ELR (cell line): ENCODE measurements at places on chromosomes 2 and 18.

DNA sequence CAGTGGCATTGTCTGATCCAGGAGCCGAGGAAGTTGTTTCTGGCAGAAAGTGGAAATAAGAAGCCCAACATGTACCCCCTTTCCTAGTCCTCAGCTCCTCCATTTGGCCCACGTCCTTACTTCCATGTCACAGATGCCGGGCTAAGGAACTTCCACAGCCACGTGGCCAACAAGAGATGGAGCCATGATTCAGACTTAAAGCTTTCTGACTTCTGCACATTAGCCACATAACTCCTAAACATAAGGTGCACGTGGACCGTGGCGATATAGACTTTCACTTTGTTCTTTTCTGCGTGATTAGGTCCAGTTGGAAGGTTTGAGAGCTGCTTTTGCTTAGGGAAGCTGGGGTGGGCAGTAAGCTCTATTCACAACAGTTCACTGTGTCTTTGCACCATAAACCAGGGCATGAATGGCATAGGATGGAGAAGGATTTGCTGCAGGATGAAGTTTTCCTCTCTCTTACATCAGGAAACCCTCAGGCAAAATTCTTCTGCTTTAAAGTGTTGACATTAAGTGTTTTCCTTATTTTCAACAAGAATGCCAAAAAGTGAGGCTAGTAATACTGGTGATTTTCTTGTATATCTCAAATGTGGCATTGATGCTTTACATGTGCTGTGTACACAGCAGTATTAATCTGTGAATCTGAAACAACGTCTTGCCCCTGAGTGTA, 61.2 kb upstream of the RBM44 start:
- DNase-seq, result no peak

GRCh38 chr2:152223977-152224376, 48.4 kb upstream of the STAM2 start:
- no peak for DNase-seq

DNA sequence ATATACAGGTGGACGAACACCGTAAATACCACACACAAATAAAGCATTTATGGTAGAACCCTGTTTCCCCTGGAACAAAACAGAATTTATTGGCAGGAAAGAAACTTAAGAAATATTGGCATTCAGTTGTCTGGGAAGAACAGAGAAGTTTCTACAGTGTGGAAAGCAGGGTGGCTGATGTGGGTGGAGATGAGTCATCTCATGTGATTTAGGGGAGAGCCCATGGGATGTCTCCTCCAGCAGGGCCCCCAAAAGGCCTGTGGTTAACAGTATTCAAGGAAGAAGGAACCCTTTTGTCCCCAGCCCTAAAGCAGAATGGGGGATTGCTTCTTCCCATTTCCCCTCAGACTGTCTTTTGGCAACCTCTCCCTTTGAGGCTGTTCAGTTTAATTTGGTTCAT, 24.2 kb downstream of the SIX3 start:
- peak; percentile 34 for DNase-seq

DNA sequence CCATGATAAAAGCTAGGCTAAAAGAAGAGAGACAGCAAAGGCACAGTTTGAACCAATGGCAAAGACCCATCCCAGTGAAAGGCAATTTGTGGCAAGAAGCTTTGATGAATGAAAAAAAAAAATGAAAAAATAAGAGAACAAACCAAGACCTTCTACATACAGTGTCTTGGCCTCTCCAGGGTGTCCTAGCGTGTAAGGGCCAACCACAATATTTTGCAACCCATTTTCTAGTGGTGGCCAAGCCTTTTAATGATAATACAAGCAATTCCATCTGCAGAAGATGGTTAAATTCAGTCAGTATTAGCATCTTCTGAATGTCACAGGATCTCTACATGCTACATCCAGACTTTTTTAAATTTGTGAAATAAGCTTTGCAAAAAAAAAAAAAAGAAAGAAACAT, 270.4 kb downstream of the LRATD1 start:
- no peak for DNase-seq

DNA sequence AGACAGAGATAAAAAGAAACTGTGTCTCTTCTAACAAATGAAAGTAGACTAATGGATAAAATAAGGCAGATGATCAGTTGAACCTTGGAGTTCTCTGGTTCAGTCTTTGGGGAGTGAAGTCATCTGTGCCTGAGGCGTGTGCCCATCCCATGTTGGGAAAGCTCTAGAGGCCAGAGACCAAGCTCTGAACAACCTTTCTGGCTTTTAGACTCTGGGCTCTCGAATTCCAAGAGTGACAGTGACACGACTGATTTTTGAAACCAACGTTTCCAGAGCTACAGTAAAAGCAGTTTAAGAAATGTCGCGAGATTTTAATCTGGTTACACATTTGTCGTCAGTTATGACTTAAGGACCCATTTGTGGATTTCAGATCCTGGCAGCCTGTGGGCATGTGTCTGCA, 83.7 kb upstream of the APCDD1 start:
- no peak for DNase-seq

- no peak for DNase-seq
These were observed 137.7 kb downstream of the DYSF start for GRCh38 chr2:71591044-71591443.

DNA sequence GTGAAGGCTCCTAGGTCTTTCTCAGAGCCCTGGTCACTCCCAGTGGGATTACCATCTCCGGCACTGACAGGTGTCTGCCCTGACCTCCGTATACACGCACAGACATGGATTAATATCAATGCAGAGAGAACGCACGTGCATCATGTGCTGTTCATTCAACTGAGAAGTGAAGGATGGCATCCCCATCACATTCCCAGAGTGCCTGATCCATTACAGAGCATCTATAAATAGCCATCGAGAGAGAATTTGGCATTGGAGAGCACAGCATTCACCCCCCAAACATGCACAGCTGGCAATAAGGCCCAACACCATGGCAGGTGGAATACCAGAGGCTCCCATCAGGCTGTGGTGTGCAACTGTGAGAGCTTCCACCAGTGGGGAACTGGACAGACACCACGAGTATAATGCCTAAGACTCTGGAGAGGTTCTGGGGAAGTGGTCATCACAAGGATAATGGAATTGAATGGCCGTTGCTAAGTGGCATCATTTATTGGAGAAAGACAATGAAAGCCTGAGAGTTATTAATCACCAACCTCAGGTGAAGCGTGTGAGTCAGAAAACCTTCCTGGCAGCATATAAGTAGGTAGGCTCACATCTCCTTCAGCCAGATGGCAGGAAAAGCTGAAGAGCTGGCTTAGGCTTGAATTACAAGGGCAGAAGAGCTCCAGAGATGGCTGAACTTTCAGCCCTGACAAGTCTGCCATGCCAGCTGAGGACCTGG, 244.5 kb upstream of the ID2 start:
- no peak for DNase-seq

- no peak for DNase-seq
These were observed 33.6 kb downstream of the USP40 start for GRCh38 chr2:233532971-233533370.

DNA sequence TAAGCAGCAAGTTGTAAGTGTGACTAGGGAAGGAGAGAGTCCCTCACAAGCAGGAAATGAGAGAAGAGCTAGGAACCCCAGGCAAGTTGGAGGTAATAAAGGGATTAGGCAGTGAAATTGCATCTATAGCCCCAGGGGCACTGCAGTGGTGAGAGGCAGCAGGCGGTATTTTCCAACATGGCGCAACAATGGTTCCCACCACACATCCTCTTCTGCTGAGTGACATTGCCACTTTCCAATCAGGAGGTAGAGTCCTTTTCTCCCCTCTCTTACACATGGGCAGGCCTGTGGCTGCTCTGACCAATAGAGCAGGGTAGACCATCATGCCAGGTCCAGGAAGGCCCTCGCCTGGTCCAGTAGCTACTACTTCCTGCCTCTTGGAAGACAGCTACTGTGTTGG, 86.6 kb downstream of the DNER start:
- peak; percentile 25 for DNase-seq

DNA sequence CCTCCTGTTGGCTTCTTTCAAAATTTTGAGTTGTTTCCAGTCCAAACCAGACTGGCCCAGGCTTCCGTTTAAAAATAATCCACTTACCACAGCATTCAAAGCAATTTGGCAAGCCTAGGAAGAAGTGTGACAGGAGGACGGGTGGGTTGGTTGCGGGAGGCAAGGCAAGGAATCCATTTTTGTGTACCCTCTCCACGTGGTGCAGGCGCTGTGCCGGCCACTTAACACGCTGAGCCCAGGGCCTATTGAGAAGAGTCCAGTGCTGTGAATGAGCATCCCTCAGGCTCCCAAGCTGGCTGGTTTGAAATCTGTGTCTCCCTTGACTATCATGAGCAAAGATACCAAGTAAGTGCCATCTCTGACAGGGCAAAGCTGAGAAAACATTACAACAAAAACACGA, 160.9 kb downstream of the NCKAP5 start:
- DNase-seq, result no peak

DNA sequence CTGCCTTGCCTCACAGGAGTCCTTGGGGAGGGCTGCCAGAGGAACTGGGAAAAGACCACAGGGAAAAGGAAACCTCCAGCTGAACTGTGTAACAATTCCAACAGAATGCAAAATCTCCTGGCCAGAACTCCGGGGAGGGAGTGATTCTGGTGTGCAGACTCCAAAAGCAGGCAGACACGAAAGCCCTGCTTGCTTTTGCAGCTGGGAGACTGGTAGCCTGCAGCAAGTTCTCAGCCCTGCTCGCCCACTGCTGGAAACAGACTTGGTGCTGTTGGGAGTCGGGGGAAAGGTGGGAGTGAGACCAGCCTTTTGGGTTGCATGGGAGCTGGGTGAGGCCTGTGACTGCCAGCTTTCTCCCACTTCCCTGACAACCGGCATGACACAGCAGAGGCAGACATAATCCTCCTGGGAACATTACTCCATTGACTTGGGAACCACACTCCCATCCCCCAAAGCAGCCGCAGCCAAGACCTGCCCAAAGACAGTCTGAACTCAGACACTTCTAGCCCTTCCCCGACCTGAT, 26.0 kb upstream of the NMI start:
- DNase-seq, result no peak

GRCh38 chr18:25759111-25759510, 331.3 kb downstream of the SS18 start:
- peak; percentile 21 for DNase-seq

DNA sequence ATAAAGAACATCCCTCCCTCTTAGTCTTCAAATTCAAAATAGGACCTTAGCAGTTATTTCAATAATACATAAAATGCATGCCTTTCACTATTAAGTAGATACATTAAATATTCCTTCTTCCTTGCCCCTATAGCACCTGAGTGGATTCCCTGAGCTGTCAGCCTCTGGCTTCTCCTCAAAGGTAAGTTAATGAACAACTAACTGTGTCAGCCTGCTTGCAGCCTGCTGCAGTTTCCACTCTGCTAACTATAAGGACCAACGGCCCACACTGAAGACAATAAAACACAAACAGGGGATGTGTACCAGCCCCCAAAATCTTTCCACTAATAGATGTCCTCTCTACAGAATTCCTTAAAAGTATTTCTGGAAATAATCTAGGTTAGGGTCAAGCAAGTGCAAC, 5.0 kb downstream of the KCTD1 start:
- DNase-seq, result no peak

DNA sequence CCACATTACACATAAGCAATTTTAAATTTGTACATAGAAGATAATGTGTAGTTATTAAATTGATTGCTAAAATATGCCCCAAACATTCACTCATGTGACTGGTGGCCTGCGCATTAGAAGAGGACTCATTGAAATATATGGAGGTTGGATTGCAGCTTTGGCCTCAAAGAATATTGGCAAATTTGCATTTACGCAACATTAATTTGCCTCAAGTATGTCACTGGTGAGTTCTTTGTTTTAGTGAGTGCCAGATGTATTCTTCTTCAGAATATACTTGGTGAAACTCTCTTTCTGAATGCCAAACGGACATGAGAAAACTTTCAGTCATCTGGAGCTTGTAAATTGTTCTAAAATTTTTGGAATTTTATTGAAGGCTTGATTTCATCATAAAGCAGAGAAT, 5.9 kb upstream of the EFEMP1 start:
- no peak for DNase-seq

GRCh38 chr2:47767497-47767844, 15.5 kb upstream of the MSH6 start:
- DNase-seq, result no peak

- no peak for DNase-seq
These were observed 34.0 kb upstream of the PLA2R1 start for GRCh38 chr2:160096409-160096808.

DNA sequence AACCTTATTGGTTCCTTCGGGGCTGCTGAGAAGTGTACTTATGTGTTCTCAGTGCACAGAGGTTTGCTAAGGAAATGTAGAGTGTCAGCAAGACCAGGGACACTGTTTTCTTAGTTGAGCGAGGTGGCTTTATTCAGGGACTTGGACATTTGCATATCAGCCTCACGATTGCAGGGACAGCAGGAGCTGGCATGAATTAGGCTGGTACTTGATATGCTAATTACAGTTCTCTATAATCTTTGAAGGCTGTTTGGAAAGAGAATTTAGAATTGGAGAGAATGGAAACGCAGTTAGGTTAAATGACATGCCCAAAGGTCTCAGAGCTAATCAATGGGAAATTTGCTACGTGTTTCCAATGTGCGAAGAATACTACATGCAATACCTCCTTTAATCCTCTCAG, 18.7 kb upstream of the MTCL1 start:
- no peak for DNase-seq

- DNase-seq, result no peak
These were observed 69.0 kb upstream of the FAM110C start for GRCh38 chr2:115303-115702.

- DNase-seq, result no peak
These were observed 13.3 kb downstream of the SLC20A1 start for GRCh38 chr2:112658839-112659667.

GRCh38 chr2:171166328-171166983, 5.8 kb upstream of the TLK1 start:
- DNase-seq, result no peak

- no peak for DNase-seq
These were observed 485.4 kb downstream of the TNS1 start for GRCh38 chr2:217517402-217517801.

DNA sequence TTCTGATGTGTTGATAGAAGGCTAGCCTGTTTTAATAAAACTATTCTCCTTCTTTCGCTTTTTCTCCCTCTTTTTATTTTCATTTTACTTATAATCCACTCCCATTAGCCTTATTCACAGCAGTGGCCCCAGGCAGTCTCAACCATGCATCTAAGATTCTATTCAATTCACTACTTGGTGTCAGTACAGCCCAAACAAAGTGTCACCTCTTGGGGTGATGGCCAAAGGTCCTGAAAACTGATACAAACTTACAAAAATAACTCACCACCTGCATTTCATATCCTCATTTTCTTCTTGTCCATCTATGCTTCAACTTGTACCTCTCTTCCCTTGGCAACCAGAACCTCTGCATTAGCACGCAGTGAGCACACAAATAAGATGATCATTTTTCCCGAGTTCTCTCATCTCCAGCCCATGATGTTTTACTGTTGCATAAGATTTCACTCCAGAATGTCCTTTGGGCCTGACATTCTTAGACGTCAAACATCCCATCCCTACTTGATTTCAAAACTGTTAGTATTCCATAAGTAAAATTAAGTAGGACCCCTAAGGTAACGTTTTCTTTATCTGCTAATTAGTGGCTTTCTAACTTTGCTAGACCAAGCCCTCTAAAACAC, 559.3 kb upstream of the TNP1 start:
- DNase-seq, result no peak

GRCh38 chr18:12052866-12053265, 40.8 kb upstream of the ANKRD62 start:
- DNase-seq, result no peak
